ENCODE measurements at places on chromosomes 1 and 21. TPM values are rescaled to one million over a fixed set of nuclear protein-coding genes. Genes with fewer than 3 reads are reported as not detected.
A peak's percentile ranks its signal among the peaks of the same experiment; 100 is the strongest.

The TTC24 gene
- total RNA-seq: not detected

DNA sequence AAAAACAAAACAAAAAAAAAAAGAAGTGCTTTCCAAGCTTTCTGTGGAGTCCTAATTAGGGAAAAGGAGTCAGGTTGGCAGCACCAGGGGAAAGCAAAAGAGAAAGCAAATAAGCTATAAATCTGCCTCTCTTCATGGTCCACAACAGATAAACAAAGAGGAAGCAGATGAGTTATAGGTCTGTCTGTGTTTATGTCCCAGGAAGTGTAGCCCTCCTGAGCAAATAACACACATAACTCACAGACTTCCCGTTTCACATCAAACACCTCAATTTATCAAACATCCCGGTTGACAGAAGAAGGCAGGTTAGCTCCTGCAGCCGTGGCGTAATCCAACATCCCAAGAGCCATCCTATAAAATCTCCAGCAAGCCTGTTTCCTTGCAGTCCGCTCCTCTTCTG lies 5.6 kb upstream of the SLC2A5 start:
- no peak overlapping the region for H3K4me3 ChIP-seq
- H3K36me3 ChIP-seq: no peaks in the 10 kb centered on the region
- DNase-seq: peak; percentile 86

GRCh38 chr1:241639623-241640148 lies 483 bp downstream of the CHML start:
- no peaks in the 10 kb centered on the region for H3K27me3 ChIP-seq
- no peaks in the 10 kb centered on the region for H3K36me3 ChIP-seq

GRCh38 chr1:240171907-240172306 lies 80.2 kb downstream of the FMN2 start:
- no peak overlapping the region for H3K27ac ChIP-seq
- no peak overlapping the region for H3K4me3 ChIP-seq
- no peaks in the 10 kb centered on the region for H3K27me3 ChIP-seq
- DNase-seq: no peak

DNA sequence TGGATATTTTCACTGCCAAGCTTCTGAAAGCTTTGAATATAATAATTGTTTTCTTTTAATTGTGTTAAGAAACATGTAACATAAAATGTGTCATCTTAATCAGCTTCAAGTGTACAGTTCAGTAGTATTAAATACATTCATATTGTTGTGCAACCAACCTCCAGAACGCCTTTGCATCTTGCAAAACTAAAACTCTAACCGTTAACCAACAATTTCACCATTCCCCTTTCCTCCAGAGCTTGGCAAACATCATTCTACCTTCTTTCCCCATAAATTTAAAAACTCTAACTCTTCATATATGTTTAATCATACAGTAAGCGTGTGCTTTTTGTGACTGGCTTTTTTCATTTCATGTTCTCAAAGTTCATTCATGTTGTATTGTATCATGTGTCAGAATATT lies 2.1 kb downstream of the MNDA start:
- DNase-seq: no peak
- no peaks in the 10 kb centered on the region for H3K36me3 ChIP-seq
- no peaks in the 10 kb centered on the region for H3K27me3 ChIP-seq
- no peak overlapping the region for H3K4me3 ChIP-seq

DNA sequence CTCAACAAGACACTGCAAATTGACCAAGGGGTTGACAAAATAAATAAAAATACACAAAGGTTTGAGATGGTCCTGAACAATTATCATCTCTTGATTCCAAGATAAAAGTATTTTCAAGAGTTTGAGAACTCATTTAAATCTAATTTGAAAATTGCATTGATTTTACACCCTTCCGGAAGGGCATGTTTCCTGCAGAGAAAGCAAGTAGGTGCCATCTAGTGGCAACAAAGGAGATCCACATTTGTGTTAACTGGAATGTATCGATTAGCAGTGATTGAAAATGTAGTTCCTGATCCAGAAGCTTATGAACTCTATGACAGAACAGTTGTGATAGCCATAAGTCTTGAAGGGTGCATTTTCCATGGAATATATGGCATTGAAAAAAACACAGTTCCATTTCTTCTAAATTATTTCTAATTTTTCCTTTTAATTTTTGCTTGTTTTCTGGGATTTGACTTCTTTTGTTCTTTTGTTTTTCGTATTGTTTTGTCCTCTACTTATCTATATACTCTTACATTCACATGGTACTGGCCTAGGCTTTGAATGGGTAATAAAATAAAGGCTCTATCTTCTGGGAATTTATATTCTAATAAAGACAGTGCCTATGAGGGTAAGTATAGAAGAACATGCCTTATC lies 143.7 kb downstream of the DNM3 start:
- no peak overlapping the region for H3K27ac ChIP-seq
- H3K4me1 ChIP-seq: no peaks in the 10 kb centered on the region
- no peak overlapping the region for H3K4me3 ChIP-seq
- no peak for DNase-seq
- H3K27me3 ChIP-seq: no peaks in the 10 kb centered on the region
